RPMI8226 (cell line): ENCODE measurements at places on chromosomes 6 and 20.

- no peak for DNase-seq
Measured at GRCh38 chr6:127582777-127583462, 5.9 kb downstream of the C6orf58 start.

- DNase-seq, result peak; percentile 11
Measured at GRCh38 chr6:35392111-35392702, 49.8 kb downstream of the PPARD start.

DNA sequence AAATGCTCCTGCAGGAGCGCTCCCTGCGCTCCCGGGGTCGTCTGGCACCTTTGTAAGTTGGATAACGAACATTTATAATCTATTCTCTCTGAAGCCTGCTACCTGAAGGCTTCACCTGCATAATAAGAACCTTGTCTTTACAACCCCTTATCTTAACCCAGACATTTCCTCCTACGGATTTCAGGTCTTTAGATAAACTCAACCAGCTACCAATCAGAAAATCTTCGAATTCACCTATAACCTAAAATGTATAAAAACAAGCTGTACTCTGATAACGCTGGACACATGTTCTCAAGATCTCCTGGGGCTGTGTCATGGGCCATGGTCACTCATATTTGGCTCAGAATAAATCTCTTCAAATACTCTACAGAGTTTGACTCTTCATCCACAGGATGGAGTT lies 4.1 kb upstream of the KCNK5 start:
- no peak for DNase-seq

DNA sequence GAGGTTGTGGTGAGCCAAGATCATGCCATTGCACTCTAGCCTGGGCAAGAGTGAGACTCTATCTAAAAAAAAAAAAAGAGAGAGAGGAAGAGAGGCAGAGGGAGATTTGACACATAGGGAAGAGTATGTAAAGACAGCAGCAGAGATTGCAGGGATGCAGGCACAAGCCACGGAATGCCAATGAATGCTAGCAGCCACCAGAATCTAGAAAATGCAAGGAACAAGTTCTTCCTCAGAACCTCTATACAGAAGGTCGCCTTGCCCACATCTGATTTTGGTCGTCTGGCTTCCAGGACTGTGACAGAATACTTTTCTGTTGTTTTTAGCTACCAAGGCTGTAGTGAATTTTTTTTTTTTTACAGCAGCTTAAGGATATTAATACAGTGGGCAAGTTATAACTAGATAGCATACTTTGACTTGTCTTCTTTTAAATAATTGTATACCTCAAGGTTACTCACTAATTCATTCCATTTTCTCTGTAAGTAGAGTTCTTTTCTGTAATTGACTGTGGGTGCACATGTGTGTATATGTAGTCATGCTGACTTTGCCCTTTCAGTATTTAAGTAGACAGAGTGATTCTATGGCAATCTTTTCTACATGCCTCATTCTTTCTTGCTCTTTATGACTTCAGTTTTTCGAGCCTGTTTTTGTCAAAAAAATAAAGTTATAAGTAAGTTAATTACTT lies 402.2 kb downstream of the GJA1 start:
- no peak for DNase-seq

GRCh38 chr6:83193747-83194566 lies 800 bp downstream of the RWDD2A start:
- peak; percentile 11 for DNase-seq

- peak; percentile 61 for DNase-seq
Measured at GRCh38 chr6:6546318-6547109, 42.0 kb upstream of the LY86 start.

DNA sequence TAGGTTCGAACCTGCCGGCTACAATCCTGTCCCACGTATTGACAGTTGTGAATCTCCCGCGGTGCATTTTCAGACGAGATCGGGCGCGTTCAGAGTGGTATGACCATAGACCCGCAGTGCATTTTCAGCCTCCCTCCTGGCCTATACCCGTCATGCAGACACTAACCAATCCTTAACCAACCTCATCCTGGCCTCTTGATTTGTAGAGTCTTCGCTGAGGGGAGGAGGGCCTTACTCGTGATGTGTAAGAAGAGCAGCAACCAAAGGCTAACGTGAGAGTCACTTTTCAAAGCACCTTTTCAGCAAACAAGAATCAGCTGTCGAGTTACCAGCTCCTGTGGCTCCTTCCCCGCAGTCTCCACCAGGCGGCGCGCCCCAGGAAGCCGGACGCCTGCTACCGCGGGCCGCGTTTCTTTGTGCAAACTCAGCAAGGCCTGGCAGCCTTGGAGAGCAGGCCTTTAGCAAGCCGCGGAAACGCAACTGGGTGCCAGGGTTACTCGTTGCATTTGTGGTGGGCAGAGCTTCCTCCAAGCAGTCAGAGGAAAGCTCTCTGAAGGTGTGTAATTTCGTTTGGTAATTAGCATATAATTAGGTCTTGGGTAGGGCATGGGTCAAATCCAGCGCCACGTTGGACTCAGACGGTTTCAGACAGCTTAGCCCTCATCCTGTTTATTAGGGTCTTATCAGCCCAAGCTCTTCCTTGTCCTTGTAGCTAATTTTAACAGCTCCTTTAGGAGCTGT lies 139.8 kb downstream of the OR2B2 start:
- DNase-seq, result peak; percentile 97

- no peak for DNase-seq
Measured at GRCh38 chr6:26009817-26010216, 47.2 kb downstream of the TRIM38 start.

DNA sequence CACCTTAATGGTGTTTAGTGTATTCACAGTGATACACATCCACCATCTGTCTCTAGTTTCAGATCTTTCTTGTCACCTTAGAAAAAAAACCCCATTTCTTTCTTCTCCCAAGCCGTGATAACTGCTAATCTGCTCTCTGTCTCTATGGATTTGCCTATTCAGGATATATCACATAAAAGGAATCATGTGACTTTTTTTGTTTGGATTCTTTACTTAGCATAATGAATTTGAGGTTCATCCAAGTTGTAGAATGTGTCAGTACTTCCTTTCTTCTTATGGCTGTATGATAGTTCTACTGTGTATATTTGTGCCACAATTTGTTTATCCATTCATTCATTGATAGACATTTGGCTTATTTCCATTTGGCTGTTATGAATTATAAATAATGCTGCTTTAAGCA lies 57.1 kb downstream of the ITCH start:
- no peak for DNase-seq

GRCh38 chr6:40077315-40077714 lies 143.1 kb upstream of the MOCS1 start:
- no peak for DNase-seq

GRCh38 chr20:32238483-32239425 lies 31.1 kb downstream of the POFUT1 start:
- DNase-seq, result no peak

- DNase-seq, result no peak
Measured at GRCh38 chr20:48808382-48809034, 19.3 kb downstream of the PREX1 start.
